ENCODE measurements at places on chromosomes 5 and 9.
A peak's percentile ranks its signal among the peaks of the same experiment; 100 is the strongest.

- DNase-seq = no peak
Observed at GRCh38 chr9:31847963-31848362, 536.5 kb upstream of the ACO1 start.

- DNase-seq = no peak
Observed at GRCh38 chr5:39140558-39141168, 66.5 kb upstream of the RICTOR start.

DNA sequence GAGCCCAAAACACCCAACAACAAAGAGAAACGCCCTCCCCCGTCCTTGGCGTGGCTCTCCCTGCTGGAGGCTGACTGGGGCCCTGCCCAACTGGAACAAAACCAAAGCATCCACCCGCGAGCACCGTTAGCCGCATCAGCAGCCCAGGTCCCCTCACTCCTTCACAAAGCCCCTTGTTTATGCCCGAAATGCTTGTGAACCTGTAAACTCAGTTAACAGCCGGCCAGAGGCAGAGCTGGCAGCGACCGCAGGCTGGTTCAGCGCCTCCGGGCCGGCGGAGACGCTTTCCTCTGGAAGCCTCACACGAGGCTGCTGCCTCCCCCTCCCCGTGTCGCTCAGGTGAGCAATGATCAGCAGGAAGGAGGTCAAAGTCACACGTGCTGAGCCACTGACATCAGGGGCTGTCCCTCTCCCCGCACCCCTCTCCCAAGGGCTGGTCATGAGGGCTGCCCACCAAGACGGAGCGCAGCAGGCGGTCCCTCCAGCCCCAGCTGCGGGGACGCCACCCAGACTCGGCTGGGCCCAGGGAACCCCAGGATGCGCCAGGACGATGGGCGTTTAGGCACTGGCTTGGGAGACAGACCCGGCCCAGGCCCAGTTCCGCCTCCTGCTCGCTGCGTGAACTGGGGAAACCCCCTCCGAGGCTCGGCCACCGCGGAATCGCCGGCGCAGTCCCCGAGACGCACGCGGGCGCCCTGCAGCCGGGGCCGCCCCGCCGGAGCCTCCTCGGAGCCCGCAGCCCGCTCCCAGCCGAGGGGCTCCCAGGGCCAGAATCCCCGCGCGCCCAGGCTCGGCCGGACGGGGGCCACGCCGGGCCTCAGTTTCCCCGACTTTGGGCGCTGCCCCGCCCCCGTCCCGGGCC is 563 bp downstream of the SNAPC4 start:
- DNase-seq = no peak

GRCh38 chr5:6578676-6579343 is 54.0 kb downstream of the NSUN2 start:
- DNase-seq = no peak

GRCh38 chr5:137735555-137736284 is at the start of gene KLHL3:
TSS of gene KLHL3 (minus strand) at chr5:137736089. CDS start at chr5:137735646, 443 bp downstream.
- DNase-seq = peak; percentile 5

GRCh38 chr9:70228611-70229010 is 30.2 kb upstream of the SMC5 start:
- DNase-seq = no peak

DNA sequence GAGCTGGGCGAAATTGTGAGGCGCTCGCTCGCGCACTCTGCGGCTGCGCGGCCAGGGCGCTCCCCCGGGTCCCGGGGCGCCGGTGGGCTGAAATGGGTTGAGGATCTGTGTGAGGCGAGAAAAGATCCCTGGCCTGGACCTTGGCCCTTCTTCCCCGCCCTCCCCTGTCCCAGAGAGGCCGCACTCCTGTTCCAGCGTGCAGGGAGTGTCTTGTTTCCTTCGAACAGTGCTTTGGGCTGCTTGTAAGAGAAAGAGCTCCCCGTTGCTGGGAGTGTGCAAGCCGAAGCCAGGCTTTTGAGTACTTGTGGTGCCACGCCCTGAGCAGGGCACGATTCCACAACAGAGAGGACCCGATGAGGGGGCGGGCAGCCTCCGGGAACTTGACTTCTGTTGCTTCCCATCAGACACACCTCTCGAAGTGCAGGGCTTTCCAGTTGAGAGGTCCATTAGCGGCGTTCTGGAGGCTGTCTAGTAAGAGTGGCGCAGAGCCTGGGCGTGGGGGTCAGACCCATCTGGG is 535 bp downstream of the DOLPP1 start:
- no peak for DNase-seq

- DNase-seq = no peak
Observed at GRCh38 chr5:77066184-77066583, 20.9 kb downstream of the ZBED3 start.

- no peak for DNase-seq
Observed at GRCh38 chr9:122857815-122858214, 29.4 kb upstream of the PDCL start.

DNA sequence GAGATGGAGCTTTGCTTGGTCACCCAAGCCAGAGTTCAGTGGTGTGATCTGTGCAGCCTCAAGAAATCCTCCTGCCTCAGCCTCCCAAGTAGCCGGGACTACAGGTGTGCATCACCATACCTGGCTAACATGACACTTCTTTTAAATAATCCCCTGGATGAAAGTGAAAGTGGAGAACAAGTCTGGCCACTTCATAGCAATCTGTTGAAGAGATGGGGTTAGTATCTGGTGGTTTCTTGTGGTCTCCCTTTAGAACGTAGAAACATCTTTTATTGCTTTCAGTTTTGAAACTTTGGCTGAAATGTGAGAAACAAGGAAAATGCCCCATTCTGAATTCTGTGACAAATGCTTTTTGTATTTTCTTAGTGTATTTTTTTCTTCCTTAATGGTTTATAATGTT is 452.5 kb upstream of the RIOK2 start:
- DNase-seq = no peak

- DNase-seq = no peak
Observed at GRCh38 chr5:128237000-128237399, 153.4 kb downstream of the SLC12A2 start.

All from NCI-H2029 treated with DMSO at 0.1 percent for 48 hours (cell line).